ENCODE measurements at places on chromosomes 1 and 21. TPM values are rescaled to one million over a fixed set of nuclear protein-coding genes. Genes with fewer than 3 reads are reported as not detected.

The PBX1 gene
- 51.5 TPM for total RNA-seq

The KRTAP10-7 gene
- not detected for total RNA-seq

The ZSCAN20 gene
- total RNA-seq = 3.9 TPM

The OR10J1 gene
- total RNA-seq = not detected

The OPRD1 gene
- total RNA-seq = 0.79 TPM

The CELF3 gene
- total RNA-seq = not detected

- H3K4me3 ChIP-seq = no peak overlapping the region
- H3K27me3 ChIP-seq = no peaks in the 10 kb centered on the region
- no peak for DNase-seq
- no peaks in the 10 kb centered on the region for H3K4me1 ChIP-seq
Observed at GRCh38 chr1:108082001-108082400, 117.0 kb upstream of the VAV3 start.

DNA sequence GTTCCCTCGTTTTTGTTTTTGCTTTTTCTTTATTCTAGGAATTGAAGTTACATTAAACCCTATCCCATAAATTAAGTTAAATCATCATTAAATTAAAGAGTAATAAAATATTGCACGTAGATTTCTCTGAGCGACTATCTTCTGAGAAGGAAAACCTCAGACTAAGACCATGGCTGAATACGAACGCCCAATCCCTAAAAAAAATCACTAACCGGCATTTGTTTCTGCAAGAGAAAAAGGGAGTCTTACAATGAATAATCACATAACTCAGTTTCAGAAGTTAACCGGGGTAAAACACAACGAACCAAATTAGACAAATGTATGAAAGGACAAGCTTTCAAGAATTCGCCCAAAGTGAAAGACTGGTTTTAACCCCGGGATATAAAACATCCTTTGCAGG lies 1.3 kb downstream of the PIK3R3 start:
- H3K27me3 ChIP-seq = no peaks in the 10 kb centered on the region
- no peaks in the 10 kb centered on the region for H3K36me3 ChIP-seq
- H3K27ac ChIP-seq = peak overlapping the region; percentile 59
- peak overlapping the region; percentile 73 for H3K4me3 ChIP-seq

- H3K27ac ChIP-seq = no peak overlapping the region
- H3K4me1 ChIP-seq = no peaks in the 10 kb centered on the region
- H3K4me3 ChIP-seq = no peak overlapping the region
Observed at GRCh38 chr1:44571712-44572571, 102.3 kb downstream of the TMEM53 start.

DNA sequence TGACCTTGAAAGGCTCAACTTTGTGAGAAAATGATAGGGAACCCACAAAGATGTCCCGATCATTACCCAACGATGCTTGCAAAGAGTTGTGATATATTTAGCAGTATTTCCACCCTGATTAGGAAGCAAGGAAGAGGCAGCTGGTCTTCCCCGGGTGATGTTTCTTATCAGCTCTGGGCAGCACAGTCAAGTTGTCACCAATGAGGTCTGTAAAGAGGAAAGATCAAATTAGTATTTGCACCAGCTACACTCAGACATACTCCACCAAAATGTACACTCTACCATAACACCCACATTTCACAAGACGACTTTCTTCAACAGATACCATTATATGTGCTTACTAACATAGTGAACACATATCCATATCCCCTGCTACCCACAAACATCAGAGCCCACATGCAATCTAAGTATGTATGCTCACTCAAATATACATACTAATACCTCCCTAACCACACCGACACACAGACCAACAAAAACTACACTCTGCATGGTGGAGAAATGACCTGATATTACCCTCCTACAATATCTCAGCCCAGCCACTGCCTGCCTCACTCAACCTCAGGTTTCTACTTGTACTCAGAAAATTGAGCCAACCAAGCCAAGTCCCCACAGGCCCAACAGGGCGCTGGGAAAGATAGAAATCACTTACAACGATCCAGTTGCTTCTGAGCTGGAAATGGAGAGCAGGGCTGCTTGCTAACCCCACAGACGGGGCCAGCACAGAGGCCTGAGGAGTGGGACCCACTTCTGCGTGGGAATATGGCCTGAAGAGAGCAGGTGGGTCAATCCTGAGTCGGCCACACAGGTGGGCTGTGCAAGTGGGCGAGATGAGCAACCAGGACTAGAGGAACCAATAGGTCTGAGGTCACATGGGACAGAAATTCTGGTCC lies 4.6 kb upstream of the BTG2 start:
- H3K27ac ChIP-seq = no peak overlapping the region
- H3K27me3 ChIP-seq = no peaks in the 10 kb centered on the region
- peaks cover 19% of the 10 kb centered on the region for H3K4me1 ChIP-seq
- no peak overlapping the region for H3K4me3 ChIP-seq
- DNase-seq = no peak

DNA sequence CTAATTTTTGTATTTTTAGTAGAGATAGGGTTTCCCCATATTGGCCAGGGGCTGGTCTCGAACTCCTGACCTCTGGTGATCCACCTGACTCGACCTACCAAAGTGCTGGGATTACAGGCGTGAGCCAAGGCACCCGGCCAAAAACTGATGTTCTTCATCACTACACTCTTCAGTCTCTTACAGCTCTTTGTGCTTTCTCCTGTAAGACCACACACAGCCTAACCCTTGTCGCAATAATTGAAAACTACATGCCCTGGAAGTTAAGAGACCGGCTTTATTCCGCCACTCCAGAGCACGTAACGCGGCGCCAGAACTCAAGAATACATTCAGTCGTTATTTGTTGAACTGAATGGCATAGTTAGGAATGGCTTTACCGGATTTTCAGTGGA lies 552 bp downstream of the GPATCH4 start:
- no peaks in the 10 kb centered on the region for H3K27me3 ChIP-seq
- peaks cover 9% of the 10 kb centered on the region for H3K4me1 ChIP-seq

GRCh38 chr1:68101829-68102228 lies 51.4 kb upstream of the DIRAS3 start:
- no peaks in the 10 kb centered on the region for H3K36me3 ChIP-seq
- no peak overlapping the region for H3K4me3 ChIP-seq
- no peak for DNase-seq
- no peaks in the 10 kb centered on the region for H3K27me3 ChIP-seq
- H3K4me1 ChIP-seq = peaks cover 3% of the 10 kb centered on the region

DNA sequence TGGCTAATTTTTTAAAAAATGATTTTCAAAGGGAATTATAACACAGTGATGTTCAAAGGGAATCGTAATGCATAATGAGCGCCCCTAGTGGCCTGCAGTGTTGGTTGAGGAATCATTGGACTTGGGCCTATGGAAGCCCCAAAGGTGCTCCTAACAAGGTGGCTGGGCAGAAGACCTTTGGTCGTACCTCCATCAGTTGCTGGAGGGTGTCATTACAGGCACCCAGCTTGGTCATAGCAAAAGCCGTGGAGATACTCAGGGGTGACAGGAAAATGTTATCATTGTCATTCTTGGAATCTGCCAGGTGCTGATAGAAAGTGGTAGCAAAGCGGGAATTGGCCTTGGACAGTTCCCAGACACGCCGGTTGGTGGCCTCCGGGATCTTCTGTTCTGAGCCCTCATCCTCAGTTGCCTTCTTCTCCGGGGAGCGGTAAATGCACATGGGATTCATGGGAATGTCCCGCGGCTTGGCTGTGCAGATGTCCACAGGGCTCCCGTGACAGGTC lies 2.7 kb downstream of the SERPINC1 start:
- H3K36me3 ChIP-seq = no peaks in the 10 kb centered on the region
- no peaks in the 10 kb centered on the region for H3K4me1 ChIP-seq
- H3K27ac ChIP-seq = no peak overlapping the region
- H3K27me3 ChIP-seq = no peaks in the 10 kb centered on the region
- peak; percentile 50 for DNase-seq

DNA sequence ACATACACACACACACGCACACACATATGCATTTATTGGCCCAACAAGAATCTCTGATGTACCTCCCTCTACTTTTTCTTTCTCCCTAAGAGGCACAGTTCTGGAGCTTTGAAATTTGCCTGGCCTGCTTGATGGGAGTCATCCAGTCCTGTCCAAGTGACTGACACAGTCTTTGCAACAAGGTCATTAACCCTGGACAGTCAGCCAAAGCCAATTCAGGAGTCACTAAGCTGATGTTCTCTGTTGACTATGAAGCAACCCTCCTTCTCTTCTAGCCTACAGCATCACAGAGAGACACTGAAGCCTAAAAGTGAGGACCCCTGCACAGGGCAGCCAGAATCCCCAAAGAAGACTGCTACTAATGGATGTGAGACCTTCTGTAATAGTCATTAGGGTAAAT lies 123.1 kb downstream of the HHIPL2 start:
- no peaks in the 10 kb centered on the region for H3K36me3 ChIP-seq
- no peaks in the 10 kb centered on the region for H3K4me1 ChIP-seq
- H3K27ac ChIP-seq = no peak overlapping the region
- no peak for DNase-seq
- no peaks in the 10 kb centered on the region for H3K27me3 ChIP-seq

DNA sequence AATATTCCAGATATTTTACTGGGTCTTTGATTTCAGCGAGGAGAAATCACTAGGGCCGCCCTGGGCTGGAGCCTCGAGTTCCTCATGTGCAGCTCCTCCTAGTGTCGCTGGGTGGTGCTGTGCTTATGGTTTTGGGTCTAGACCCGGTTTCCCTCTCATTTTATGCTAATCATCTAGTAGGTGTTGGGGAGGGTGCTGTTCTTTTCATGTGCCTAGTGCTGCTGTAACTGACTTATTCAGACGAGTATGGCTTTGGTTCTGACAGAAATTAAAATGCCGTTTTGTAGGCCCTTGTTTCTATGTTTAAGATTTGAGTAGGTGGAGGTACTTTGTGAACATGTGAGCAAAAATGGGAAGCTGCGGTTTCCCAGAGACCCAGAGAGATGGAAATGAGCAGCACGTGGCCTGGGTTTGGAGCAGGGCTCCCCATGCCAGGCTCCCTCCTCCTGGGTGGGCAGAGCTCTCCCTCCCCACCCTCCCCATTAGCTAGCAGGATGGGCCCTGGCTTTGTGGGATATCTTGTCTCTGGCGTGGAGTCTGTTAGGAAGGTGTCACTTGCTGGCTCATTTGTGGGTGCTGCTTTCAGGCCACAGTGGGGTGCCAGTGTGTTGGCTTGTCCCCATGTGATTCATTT lies 74.0 kb upstream of the GPR88 start:
- no peak overlapping the region for H3K27ac ChIP-seq
- no peaks in the 10 kb centered on the region for H3K36me3 ChIP-seq
- peak; percentile 79 for DNase-seq

GRCh38 chr1:185442050-185442449 lies 125.0 kb upstream of the IVNS1ABP start:
- no peak for DNase-seq
- peaks cover 3% of the 10 kb centered on the region for H3K4me1 ChIP-seq
- H3K27ac ChIP-seq = no peak overlapping the region

GRCh38 chr1:225426395-225427234 lies 1.2 kb downstream of the LBR start:
- H3K36me3 ChIP-seq = peaks cover 10% of the 10 kb centered on the region
- H3K27me3 ChIP-seq = no peaks in the 10 kb centered on the region
- DNase-seq = peak; percentile 47

DNA sequence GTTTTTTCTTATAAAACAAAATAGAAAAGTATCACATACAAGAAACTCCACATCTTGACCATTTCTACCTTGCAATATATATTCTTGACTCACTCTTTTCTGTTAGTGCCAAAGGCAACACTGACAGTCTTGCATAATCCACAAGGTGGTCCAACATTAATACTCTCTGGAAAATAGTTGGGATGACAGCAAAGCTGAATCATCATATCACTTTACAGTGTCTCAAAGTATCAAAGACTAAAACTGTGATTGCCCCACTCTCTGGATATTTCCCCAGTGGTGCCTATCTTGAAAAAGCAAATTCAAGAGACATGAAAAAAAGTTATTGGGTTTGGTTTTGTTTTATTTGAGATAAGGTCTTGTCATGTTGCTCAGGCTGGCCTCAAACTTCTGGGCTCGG lies 14.6 kb upstream of the TGFBR3 start:
- no peaks in the 10 kb centered on the region for H3K36me3 ChIP-seq
- no peaks in the 10 kb centered on the region for H3K27me3 ChIP-seq
- H3K4me3 ChIP-seq = no peak overlapping the region
- no peak for DNase-seq

DNA sequence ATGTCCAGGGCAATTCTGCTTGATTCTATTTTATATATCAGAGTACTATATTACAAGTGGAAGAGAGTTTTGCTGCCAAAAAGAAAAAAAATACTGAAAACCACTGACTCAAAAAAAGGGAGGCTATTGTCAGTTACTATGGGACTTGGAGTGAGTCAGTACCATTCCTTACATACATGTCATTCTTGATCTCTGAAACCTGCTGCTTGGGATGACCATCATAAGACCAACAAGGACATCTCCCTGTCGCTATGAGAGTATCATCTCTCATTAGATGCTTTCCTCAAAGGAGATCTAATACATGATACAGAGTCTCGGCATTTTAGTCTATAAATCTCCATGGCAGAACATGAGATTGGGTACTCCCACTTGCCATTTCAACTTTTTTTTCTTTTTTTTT lies 11.8 kb upstream of the INPP5B start:
- DNase-seq = no peak
- H3K4me1 ChIP-seq = no peaks in the 10 kb centered on the region
- H3K27ac ChIP-seq = no peak overlapping the region
- H3K36me3 ChIP-seq = peaks cover 46% of the 10 kb centered on the region
- no peaks in the 10 kb centered on the region for H3K27me3 ChIP-seq

GRCh38 chr1:245260110-245260882 lies 105.5 kb downstream of the KIF26B start:
- H3K4me3 ChIP-seq = no peak overlapping the region
- peaks cover 27% of the 10 kb centered on the region for H3K27me3 ChIP-seq
- no peaks in the 10 kb centered on the region for H3K4me1 ChIP-seq

DNA sequence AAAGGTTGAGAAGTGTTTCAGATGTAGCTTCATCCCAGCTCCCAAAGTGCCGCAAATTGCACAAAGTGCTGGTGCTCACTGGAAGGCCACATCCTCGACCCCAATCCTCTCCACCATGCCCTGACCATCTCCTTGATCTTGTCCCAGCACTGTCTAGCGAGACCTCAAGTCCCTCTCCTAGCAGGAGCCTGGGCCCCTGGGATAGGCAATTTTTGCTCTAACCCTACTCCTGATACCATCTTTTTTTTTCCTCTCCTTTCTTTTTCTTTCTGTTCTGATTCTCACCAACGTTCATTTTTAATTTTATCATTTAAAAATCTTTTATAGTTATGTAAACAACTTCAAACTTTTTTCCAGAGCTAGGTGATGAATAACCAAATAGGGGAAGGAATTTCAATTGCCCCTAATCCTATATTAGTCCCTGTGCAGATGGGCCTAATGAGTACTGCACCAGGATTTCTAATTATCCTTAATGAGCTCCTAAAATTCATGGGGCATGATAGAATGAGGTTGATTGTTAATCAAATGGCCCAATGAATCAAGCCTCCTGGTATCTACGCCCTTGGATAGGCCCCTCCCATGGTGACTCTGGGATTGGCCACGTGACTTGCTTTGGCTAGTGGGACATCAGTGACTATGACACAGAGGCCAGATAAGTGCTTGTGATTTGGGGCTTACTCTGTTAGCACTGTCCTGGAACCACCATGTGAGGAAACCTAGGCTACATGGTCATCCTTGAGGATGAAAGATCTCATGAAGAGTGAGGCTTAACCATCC lies 41.5 kb upstream of the TENT5B start:
- no peak for DNase-seq
- no peaks in the 10 kb centered on the region for H3K4me1 ChIP-seq
- no peak overlapping the region for H3K4me3 ChIP-seq
- H3K27me3 ChIP-seq = no peaks in the 10 kb centered on the region
- H3K36me3 ChIP-seq = no peaks in the 10 kb centered on the region
- no peak overlapping the region for H3K27ac ChIP-seq
